ENCODE measurements at places on chromosomes 5 and 9.

- DNase-seq = no peak
These were observed 74.8 kb downstream of the HABP4 start for GRCh38 chr9:96524764-96525163.

- DNase-seq = no peak
These were observed 722.8 kb upstream of the GRAMD2B start for GRCh38 chr5:125700380-125700861.

DNA sequence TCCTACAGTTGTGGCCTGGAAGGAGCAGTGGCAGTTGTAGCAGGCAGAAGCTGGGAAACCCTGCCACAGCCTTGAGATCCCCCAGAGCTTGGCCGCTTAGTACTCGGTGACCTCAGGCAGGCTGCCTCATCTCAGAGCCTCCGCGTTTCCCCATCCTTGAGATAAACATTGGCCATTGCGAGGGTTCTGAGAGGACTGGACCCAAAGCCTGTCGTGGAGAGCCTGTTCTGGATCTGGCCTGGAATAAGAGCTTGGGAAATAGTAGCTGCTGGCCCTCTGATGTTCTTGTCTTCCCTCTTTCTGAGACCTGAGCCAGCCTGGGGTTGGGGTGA is 1.3 kb downstream of the MIGA2 start:
- no peak for DNase-seq

- no peak for DNase-seq
These were observed 83.0 kb downstream of the SEC61B start for GRCh38 chr9:99305124-99305523.

GRCh38 chr9:20030221-20030620 is 241.4 kb upstream of the SLC24A2 start:
- no peak for DNase-seq

DNA sequence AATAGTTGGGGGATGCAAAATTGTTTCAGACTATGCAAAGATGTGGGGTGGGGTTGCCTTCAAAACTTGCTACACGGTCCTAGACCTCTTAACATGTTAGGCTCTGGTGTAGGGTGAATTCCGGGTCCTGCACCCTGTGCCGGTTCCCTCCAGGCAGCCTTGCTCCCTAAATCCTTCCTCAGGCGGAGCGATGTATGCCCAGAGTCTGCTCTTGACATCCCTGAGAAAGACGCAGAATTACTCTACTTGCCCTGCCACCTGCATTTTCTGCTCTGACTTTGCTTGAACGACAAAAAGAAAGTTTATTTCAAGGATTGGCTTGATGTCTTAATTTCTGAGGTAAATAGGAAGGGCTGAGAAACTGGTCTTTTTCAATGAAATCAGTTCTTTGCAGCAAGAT is 691 bp downstream of the THBS4 start:
- DNase-seq = no peak

DNA sequence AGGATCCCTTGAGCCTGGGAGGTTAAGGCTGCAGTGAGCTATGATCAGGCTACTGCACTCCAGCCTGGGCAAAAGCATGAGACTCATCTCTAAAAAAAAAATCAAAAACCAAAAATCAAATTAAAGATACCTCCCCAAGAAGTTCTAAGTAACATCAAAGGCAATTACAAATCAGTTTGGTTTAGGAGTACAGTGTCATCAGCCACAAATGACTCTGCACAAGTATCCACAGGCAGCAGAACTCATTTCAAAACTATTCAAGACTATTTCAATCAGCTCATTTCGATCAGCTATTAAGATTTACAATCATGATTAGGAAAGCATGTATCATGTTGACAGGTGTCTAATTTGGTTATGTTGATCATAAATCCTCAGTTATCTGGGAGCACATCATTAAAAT is 19.1 kb downstream of the TRMO start:
- no peak for DNase-seq

- no peak for DNase-seq
These were observed 66.2 kb downstream of the ARHGEF28 start for GRCh38 chr5:73692166-73692640.

GRCh38 chr9:115657695-115658094 is 495.9 kb upstream of the PAPPA start:
- DNase-seq = no peak

DNA sequence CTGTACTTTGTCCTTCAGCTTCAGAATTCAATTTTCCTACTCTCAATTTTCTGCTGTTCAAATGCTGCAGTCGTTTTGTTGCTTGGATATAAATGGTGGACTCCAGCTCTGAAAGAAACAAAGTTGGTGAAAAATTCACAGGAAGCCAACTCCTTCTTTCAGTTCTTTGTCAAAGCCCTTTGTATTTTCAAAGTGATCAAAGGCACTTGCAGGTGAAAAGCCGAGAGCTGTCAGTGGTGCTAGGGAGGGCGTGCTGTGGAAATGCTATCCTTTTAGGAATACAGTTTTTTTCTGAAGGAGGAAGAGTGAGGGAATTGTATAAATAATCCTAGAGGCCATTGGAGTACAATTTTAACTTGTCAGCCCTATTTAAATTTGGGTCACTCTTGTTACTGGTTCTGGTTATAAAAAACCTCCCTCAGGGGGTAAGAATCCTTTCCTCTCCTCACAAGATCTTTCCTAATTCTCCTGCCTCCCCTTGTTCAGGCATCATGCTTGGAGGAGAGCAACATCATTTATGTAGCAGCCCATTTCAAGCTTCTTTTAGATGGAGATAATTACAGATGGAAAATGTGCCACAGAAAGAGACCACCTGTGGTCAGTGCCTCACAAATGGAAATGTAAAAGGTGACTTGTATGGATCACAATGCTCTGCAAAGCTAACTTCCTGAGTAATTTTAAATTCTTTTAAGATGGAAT is 62.5 kb upstream of the GHR start:
- no peak for DNase-seq

DNA sequence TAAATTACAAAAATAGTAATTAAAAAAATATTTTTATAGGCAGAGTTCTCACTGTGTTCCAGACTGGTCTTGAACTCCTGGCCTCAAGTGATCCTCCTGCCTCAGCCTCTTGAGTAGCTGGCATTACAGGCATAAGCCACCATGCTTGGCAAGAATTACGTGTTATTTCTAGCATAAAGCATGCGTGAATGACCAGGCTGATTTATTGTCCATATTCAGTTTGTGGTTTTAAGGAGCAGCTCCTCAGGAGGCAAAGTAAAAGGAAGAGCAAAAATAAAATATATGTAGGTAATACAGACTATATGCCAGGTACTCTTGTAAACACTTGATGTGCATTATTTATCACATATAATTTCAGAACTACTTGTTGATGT is 7.1 kb upstream of the CD180 start:
- DNase-seq = no peak

DNA sequence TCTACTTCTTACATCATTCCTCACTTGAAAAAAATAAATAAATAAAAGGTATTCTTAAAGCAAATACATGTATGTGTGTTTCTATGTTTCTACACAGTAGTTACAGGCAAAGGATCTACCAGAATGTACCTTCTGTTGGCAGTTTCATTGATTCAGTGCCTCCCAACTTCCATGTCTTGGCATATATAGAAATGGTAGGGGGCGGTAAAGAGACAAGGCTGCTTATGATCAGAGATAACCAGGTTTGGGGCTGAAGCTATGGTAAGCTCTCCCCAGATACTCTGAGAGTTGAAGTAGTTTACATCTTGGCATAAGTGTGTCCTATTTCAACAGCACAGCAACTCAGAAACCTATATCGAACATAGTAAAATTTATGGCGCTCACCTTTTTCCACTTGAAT is 1075.4 kb upstream of the C9orf72 start:
- DNase-seq = no peak

DNA sequence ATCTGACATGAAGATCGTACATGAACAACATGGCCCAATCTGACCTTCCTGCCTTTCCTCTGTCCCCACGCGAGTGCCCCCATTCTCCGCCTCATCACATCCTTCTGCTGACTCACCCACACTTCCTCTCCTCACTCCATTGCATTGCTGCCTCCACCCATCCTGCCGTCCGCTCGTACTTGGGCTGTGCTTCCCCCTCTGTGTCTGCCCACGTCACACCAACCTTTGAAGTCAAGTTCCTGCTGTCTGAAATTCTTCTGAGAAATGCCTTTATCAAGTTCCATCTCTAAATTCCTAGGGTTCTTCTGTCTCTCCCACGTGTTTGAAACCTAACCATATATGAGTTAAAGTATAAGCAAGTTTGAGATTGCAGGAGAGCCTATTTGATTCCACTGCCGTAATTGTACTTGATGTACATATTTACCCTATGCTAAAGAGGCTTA is 18.0 kb upstream of the STARD4 start:
- DNase-seq = peak; percentile 64

DNA sequence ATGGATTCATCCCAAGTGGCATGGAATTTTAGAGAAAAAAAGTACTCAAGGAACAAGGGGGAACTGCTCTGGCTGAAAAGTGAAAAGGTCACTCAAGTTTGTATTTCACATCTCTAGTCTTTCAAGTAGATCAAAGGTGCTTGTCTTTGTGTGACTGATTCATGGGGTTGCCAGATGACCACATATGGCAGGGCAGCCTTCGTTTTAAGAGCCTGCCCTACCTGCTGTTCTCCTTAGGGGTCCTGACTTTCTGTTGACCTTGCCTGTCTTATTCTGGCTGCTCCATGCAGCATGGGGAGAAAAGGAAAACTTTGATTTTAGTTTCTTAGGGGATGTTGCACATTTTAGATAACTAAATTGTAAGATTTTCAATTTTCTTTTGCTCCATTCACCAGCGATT is 877.7 kb downstream of the TLE1 start:
- no peak for DNase-seq

DNA sequence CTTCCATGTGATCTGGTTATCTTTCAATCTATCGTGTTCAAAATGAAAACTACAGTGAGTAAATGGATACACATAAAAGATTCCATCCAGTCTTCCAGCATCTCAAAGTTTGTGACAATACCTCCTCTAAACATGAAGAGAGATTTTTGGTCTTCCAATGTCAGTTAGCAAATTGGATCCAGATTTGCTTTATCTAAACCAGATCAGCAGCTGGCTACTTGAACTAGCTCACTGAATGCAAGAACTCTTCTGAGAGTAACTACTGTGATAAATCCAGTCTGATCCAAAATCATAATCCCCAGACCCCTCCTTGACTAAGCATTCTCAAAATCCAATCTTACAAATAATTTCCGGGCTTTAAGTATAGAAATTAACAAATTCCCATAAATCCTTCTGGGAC is 2177.9 kb upstream of the C9orf72 start:
- DNase-seq = no peak

- no peak for DNase-seq
These were observed 20.1 kb upstream of the HMCN2 start for GRCh38 chr9:130245474-130245873.

DNA sequence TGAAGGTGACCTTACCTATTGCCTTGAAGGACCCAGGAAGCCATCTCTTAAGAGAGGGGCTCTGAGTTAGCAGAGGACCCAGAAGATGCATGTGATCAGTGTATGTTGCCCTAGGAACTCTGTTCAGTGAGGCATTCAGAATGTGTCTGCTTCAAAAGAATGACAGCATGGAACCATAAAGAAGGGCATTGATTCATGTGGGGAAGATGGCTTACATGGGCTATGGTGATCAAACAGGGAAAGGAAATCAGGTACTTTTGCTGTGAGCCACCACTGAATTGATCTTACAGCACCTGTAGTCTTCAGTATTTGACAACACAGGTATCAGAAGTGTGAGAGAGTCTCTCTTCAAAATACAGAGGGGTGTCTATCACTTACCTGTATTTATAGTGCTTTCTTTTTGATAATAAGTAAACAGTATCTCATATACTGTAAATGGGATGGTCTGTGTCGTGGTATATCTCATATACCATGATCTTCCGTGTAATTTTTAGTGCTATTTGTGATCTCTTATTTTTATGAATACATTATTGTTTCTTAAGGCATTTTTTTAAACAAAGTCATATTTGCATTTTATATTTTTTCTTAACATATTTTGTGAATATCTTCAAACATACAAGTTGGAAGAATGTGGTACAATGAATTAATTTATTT is 57.0 kb downstream of the FOCAD start:
- DNase-seq = no peak

GRCh38 chr5:90096415-90097081 is 313.0 kb downstream of the CETN3 start:
- no peak for DNase-seq

DNA sequence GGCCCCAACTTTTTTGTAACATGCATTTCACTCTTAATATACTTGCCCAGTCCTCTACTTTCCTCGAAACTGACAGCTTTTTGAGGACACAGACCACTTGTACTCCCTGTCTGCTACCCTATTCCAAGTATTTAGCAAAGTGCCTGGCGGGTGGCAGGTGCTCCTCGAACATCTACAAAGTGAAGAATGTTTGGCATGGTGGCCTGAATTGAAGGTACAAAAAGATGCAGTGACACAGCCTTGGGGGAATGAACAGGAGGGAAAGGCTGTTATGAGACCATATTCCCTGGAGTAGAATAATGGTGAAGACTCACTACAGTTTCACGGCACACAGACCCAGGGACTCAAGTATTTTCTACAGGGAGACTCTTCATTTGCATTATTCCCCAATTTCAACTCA is 590.9 kb downstream of the PRELID2 start:
- no peak for DNase-seq

GRCh38 chr5:40080191-40080590 is 599.5 kb upstream of the PTGER4 start:
- no peak for DNase-seq

GRCh38 chr9:87071473-87071872 is 124.2 kb upstream of the GAS1 start:
- DNase-seq = no peak

- no peak for DNase-seq
These were observed 34.1 kb upstream of the SLC6A19 start for GRCh38 chr5:1167361-1167727.

GRCh38 chr9:90419221-90419851 is 223.3 kb downstream of the DIRAS2 start:
- no peak for DNase-seq

Measured in activated T-cell treated with anti-CD3 and anti-CD28 coated beads for 48 hours (primary cell).